ENCODE measurements at places on chromosomes 12 and 14.

GRCh38 chr12:49870501-49871262 lies 27.8 kb upstream of the BCDIN3D start:
- no peak for DNase-seq

DNA sequence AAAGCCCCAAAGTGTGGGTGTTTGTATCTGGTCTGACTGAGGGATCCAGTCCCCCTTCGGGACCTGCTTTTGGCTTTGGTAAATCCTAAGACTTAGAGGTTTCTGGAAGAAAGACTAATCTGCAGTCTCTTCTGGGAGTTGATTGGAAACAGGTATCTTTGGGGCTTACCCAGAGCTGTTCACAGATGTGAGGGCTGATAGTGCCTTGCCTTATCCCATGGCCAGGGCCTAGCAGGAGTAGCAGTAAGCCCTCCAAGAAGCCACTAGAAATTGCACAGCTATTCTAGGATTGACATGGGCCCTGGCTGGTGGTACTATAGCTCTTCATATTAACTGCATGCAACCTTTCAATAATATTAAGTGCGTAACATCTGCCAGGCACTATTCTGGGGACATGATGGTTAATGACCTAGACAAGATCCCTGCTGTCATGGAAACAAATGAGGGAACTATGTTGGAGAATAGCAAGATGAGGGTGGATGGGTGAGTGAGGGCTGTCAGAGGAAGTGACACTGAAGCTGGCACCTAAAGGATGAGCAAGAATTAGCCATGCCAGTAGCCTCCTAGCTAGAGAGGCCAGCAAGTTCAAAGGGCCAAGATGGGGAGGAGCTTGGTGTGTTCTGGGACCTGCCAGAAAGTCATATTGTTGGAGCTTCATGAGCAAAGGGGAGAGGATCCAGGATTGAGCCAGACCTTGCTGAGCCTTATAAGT lies 71.7 kb downstream of the CRADD start:
- DNase-seq = no peak

DNA sequence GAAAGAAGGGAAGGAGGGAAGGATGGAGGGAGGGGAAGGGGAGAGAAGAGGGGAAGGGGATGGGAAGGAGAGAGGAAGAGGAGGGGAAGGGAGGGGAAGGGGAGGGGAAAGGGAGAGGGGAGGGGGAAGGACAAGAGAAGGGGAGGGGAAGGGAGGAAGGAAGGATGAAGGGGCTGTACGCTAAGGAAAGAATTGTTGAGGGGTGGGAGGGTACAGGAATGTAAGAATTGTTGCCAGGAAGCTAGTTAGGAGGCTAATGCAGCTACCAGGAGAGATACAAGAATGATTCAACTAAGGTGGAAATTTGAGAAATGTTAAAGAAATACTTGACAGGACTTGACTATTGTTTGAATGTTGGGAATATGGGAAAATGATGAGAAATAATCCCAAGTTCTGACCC lies 261.2 kb downstream of the DPF3 start:
- no peak for DNase-seq

DNA sequence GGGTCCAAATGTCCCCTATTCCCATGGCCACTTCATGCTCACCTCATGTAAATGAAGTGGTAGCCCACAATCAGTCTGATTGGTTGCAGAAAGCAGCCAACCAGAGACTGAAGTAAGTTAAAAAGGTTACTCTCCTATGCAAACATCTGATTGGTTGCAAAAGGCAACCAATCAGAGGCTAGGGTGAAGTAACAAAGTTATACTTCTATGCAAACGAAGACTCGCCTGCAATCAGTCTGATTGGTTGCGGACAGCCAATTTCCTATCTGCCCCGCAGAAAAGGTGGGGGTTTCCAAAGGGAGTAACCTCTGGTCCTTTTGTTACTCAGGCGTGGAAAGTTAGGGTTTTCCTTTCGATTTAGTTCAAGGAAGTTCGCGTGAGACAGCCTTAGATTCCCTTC lies 208.1 kb upstream of the NEDD1 start:
- DNase-seq = no peak

GRCh38 chr12:103964805-103965204 lies 867 bp upstream of the TDG start:
- DNase-seq = no peak

- DNase-seq = no peak
Measured at GRCh38 chr12:4829161-4829792, 80.4 kb upstream of the KCNA1 start.

- no peak for DNase-seq
Measured at GRCh38 chr12:105899589-105899988, 239.2 kb downstream of the NUAK1 start.
